Retinal pigment epithelial cell (primary cell): ENCODE measurements at places on chromosomes 7 and 10.

- DNase-seq, result no peak
Measured at GRCh38 chr7:106629516-106629915, 31.4 kb downstream of the CCDC71L start.

DNA sequence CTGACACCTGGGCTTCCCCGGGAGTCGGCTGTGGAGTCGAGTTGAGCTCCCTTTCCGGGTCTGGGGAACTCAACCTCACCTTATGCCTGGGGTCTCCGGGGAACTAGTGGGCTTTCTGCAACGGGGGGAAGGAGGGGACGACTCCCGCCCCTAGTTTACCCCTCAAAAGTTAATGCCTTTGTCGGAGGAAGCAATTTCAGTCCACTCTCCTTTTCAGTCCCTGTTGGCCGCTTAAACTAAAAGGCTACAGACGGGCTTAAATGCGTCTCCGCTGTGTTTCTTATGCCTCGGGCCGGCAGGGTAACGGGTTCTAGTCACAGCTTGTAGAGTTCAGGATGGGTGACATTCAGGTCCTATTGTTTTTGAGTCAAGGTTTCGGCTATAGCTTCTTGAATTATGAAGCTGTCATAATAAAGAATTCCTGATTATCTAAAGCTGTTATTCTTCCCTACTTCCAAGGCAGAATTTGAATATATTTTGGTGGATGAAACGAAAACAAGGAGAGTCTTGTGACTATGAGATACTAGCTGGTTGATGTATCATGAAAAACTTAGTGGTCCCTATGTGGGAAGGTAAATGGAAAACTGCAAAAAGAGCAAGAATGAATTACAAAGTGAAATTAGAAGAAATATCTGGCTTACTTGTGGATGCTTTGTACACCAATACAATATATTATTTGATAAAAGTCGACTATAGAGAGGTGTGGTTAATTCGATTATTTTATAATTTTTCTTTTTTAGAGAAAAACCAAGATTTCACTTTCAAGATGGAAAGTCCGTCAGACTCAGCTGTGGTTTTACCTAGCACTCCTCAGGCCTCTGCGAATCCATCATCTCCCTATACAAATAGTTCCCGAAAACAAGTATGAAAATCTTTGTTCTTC lies 495 bp downstream of the SFR1 start:
- no peak for DNase-seq

- DNase-seq, result no peak
Measured at GRCh38 chr7:121038717-121039509, 50.4 kb downstream of the CPED1 start.

DNA sequence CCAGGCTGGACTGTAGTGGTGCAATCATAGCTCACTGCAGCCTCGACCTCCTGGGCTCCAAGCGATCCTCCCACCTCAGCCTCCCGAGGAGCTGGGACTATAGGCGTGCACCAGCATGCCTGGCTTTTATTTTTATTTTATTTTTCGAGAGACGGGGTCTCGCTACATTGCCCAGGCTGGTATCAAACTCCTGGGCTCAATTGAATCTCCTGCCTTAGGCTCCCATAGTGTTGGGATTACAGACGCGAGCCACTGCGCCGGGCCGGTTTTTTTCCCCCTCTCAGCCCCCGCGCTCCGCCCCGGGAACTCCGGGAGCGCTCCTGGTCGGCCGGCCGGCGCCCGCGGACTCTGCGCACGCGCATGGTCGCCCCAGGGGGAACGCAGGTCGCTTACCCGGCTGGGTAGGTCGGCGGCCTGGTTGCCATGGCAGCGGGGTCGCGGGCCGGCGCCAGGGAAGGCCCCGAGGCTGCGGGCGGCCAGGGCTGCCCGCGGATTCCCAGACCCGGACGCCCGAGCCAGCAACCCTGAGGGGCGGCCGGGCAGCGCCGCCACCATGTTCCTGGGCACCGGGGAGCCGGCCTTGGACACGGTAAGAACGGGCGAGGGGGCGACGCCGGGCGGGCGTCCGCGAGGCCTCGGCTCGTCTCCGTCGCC lies at the start of gene IQCE:
Gene IQCE, plus strand, starts transcription at position 351 of the 654 bp plus-strand sequence. Its CDS starts 203 bp downstream, at position 554.
- peak; percentile 56 for DNase-seq

DNA sequence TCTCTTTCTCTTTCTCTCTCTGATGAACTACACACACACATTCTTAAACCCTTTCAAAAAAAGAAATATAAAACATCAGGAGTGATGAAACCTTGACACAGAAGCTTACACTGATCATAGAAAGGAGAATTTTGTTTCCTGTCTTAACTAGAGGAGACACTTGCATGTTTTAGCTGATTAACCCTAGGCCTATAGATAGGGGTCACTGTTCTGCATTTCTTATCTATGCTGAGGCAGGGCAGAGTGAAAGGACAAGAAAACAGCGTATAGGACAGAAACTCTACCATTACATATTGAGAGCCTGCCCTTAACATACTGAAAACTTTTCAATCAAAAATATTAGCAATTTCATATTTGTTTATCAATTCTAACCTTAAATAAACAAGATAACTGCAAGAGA lies 680.6 kb upstream of the MBL2 start:
- DNase-seq, result no peak

DNA sequence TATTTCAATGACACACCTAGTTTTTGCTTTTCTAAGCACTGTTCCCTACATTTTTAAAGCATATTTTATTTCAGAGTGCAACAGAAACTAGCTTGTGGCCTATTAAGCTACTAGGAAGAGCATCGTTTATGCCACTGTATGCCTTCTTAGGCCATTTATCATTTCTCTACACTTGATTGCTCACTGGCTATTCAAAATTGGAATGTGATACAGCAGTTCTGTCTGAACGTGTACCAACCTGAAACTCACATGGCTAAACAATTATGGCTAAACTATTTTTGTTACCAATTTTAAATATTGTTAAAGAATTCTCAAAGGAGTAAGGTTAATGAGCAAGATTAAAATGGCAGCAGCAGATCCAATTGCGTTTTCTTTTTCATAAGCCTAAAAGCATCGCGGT lies 105.2 kb downstream of the GSAP start:
- no peak for DNase-seq

DNA sequence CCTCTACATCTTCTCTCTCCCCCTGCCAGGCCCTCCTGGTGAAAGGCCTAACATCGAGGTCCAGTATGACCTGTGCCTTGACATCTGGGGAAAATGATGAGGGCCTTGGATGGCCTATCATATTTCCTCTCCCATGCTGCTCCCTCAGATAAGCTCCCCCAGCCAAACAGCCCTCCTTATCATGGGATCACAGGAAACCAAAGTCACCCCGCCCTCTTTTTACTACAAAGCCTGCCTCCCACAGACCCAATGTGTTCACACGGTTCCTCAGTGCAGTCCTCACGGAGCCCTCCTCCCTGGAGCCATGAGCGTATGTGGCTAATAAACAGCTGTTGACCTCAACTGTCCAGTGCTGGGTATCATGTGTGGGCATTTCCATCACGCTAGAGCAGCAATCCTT lies 32.0 kb downstream of the C10orf90 start:
- no peak for DNase-seq

DNA sequence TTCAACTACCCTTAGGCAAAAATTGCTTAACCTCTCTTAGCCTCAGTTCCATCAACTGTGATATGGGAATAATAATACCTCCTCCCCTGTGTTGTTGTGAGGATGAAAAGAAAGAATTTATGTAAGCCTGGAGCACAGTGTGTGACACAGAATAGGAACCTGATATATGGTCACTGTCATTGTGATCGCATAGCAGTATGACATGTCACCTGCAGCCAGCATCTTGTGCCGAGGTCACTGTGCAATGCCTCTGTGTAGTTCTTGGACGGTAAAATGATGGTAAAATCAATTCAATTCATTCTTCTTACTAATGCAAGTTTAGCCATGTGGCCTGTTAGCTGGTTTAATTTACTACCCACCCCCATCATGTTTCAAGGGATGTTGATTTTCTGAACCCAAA lies 54.6 kb upstream of the GPR158 start:
- no peak for DNase-seq

DNA sequence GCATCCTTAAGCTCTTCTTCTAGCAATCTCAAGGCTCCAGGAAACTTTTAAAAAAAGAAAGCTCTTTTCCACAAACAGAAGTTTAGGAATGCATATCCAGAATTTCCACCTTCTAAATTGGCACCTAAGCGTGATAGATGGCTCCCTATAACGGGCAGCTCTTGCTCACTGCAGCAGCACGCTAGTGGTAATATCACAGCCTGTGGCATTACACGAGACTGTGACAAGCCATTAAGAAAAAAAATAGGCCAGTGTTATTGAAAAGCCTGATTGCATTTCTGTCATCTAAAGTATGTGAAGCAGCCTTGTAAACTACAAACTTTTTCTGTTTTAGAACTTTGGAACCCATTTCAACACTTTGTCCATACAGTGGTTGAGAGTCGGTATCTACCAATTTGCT lies 263.8 kb downstream of the CAMK1D start:
- no peak for DNase-seq
